ENCODE measurements at places on chromosomes 16 and 17.

GRCh38 chr16:9008601-9009260 is 45.0 kb upstream of the USP7 start:
- peak; percentile 55 for DNase-seq

DNA sequence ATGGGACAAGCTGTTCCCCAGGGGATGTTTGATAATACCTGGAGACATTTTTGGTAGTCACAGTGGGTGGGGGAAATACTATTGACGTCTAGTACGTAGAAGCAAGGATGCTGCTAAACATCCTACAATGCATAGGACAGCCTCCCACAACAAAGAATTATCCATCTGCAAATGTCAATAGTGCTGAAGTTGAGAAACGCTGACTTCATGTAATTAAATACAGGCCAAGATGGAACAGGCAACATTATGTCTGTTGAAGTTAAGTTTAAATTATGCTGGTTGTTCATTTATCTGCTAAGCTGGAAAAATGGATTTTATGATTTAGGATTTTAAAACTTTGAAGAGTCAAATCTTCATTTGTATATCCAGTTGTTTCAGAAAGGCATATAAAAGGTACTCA is 341.2 kb upstream of the DYNLRB2 start:
- no peak for DNase-seq

- no peak for DNase-seq
These were observed 4.3 kb upstream of the HSF5 start for GRCh38 chr17:58492238-58493121.

GRCh38 chr17:78349891-78350642 is 9.8 kb downstream of the SOCS3 start:
- no peak for DNase-seq

GRCh38 chr16:53792161-53792951 is 88.4 kb downstream of the FTO start:
- no peak for DNase-seq

DNA sequence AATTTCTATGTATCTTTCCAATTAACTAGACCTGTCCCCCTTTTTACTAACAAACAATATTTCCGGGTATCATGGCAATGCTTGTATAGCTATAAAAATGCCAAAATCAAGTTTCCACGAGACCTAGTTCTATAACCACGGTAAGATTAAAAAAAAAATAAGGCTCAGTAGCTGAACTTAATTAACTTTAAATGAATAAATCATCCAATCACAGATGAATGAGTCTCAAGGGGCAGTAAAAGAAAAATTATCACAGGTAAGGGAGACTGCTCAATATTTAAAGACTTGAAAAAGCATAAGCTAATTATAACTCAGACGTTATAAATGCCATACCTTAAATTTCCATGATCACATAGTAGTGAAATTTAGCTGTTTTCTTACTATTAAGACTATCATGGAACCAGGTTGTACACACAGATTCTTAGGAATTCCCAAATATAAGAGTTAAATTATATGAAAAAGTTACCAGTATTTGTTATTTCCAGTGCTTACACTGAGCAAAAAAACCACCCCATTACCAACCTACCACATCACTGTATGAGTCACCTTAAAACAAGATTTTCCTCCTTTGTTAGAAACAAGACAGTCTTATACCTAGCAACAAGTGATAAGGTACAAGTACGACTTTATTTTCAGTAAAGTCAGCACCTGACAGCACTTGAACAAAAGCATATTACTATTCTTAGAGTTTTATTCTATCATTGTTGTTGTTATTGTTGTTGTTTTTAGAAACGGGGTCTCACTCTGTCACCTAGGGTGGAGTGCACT is 20.6 kb downstream of the SSH2 start:
- no peak for DNase-seq
